ENCODE measurements at places on chromosomes 1 and 21. TPM values are rescaled to one million over a fixed set of nuclear protein-coding genes. Genes with fewer than 3 reads are reported as not detected.

DNA sequence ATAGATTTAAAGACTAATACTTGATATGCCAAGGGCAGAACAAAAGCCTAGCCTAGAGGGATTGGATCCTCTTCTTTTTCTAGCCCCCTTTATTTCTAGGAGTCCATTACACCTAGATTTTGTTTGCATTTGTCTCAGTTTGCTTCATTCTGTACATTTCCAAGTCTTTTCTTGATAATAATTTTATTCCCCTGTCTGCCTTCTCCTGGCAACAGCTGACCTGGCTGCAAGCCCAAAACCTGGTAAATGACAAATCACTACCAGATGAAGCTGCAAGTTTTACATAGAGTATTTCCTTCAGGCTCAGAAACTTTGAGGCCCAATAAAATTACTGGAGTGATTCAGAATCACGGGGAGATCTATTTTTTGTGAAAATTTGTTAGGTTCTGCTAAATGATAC, 36.5 kb upstream of the LHX8 start:
- no peak for DNase-seq

- DNase-seq, result no peak
These were observed 33.3 kb downstream of the C2CD2 start for GRCh38 chr21:41920476-41920875.

- no peak for DNase-seq
These were observed 386.9 kb downstream of the AMY1C start for GRCh38 chr1:104136621-104137020.

DNA sequence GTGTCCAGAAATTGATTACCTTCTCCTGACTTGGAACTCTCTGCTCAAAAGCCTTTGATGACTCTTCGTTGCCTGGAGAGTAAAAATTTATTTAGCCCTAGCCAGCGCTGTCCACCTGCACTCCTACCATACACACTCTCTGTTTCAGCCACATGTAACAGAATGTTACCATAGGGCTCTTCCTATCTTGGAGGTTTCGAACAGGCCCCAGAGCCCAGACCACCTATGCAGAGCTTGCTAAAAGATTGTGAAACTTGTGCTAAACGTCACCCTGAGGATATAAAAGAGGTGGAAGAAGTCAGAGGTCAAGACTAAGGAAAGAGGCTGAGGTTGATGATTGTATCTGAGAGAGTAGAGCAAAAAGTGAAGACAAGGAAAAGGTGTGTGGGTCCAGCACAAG, 237.0 kb upstream of the HOOK1 start:
- DNase-seq, result no peak

DNA sequence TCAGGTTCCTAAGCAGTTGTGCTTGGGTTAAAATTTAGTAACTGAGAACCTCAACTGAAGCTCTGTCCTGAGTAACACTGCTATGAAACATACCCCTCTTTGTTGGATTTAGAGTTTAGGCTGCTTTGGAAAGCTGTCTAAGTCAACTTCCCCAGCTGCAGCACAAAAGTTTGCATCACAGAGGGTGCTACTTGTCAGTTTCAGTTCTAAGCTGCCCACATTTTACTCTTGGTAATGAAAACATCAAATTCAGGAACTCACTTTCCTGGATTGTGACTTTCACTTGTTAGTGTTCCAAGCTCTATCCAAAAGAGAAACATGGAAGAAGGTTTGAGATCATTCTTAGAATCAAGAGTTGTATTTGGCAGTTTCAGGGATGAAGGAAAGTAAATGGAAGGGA, 191.7 kb upstream of the NFIA start:
- DNase-seq, result no peak

GRCh38 chr1:8641377-8641997, 176.0 kb downstream of the RERE start:
- DNase-seq, result no peak

DNA sequence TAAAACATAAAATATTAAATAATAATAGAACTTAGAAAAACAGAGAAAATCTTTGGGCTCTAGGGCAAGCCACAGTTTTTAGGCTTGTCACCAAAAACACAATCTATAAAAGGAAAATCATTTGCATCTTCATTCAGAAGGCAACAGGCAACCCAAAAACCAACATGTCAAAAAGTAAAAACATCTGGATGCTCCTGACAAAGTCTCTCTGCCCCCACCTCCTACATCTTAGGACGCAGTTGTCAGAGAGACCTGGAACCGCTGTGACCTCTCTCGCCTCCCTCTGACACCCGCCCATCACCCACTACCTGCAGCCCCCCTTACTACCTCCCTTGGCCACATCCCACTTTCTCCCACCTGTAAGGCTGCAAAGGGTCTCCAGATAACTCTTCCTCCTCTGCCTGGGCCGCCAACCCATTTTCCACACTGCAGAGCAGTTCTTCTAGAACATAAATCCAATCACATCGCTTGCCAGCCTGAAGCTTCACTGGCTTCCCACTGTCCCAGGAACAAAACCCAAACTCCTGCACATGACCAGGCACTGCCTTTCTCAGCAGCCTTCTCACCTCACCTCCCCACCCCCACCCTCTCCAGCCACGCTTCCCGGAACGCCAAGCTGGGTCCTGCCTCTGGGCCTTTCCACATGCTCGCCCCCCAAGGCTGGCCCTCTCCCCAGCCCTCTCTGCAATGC, 14.7 kb downstream of the PRDM15 start:
- DNase-seq, result no peak

DNA sequence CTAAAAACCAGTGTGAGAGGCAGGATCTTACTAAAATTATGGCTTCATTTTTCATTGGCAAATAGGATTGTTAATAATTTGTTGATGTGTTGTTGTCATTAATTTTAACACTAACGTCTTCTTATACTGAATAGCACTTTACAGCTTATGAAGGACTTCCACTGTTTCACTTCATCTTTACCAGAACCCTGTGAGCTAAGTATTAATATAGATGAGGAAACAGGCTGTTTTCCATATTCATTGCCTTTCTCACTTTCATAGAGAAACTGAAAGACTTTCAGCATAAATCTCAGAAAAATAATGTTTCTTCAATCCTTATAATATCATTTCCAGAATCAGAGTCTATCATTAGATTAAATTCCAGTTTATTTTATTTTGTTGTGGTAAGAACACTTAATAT, 8.5 kb downstream of the MAP10 start:
- DNase-seq, result no peak

DNA sequence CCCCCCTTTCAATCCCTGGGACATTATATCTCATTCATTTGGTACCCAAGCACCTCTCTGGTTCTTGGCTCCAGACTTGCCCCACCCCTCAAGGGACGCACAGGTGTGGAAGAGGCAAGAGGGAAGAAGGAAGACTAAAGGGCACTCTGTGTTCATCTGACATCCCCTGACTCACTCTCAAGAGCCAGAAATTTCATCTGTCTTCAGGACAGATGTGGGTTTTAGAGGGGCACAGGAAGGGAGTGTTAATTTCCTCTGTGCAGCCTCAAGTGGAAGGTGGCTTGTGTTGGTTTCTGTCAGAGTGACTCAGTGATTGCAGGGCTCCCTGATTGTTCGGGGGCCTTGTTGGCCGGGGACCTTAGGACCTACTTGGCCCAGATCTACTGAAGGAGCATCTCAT, 2.4 kb downstream of the C2CD4D start:
- DNase-seq, result no peak

GRCh38 chr1:223175032-223175431, 32.0 kb upstream of the TLR5 start:
- DNase-seq, result no peak

DNA sequence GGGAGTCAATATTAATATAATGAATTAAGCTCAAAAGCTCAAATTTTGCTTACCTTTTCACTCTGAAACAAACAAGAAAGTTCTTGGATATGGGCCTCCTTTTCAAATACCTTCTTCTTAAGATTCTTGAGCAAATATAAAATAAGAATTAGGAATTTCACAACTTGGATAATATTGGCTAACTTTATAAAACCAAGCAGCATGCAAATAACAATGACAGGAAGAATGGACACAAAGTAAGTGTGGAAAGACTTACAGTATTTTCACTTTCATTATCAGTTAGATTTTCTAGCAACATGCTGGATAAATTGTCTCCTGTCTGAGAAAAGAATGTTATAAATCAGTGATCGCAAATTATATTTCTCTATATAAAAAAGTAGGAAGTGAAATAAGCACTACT, 13.2 kb downstream of the ODF2L start:
- no peak for DNase-seq

GRCh38 chr1:182869241-182869666, 30.1 kb downstream of the DHX9 start:
- no peak for DNase-seq

DNA sequence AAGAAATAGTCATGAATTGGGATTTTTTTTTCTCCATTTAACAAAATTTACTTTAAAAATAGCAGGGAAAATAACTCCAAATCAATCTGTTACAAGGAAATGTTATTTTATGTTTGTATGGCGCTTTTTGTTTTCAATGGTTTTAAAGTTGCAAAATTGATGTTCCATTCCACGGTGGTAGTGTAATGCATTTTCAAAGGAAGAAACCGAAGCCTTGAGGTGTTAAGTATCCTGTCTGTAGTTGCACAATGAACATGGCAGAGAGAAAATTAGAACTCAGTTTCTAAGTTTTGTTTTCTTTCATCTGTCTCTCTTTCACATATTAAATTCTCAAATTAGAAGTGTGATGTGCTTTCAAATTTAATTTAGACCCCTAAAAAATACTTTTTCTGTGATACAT, 841.8 kb downstream of the USP25 start:
- no peak for DNase-seq

The SYT2 gene
- polyA plus RNA-seq, result 3.6 TPM

The TOR1AIP1 gene
- 62.0 TPM for polyA plus RNA-seq

The C1orf94 gene
- not detected for polyA plus RNA-seq

The CCDC181 gene
- 5.9 TPM for polyA plus RNA-seq

The TRNP1 gene
- 2.8 TPM for polyA plus RNA-seq

The CD1D gene
- 2.2 TPM for polyA plus RNA-seq

The TMPRSS3 gene
- 0.82 TPM for polyA plus RNA-seq

The IGFN1 gene
- polyA plus RNA-seq, result 0.61 TPM

The FCGR2B gene
- 1.1 TPM for polyA plus RNA-seq

The TXNIP gene
- 564 TPM for polyA plus RNA-seq

The OR6K3 gene
- not detected for polyA plus RNA-seq

All from right lung (tissue), 10 donors.